B cell (primary cell): ENCODE measurements at places on chromosomes 4 and X. TPM values are rescaled to one million over a fixed set of nuclear protein-coding genes. Genes with fewer than 3 reads are reported as not detected.

Gene ZNF711
- 6.1 and 7.4 TPM in 2 replicates for polyA plus RNA-seq

- no peak for DNase-seq
Observed at GRCh38 chrX:123818243-123818642, 41.6 kb upstream of the XIAP start.

Gene CYSLTR1
- 10.7 and 20.8 TPM in 2 replicates for polyA plus RNA-seq

GRCh38 chr4:99047710-99048109, 40.9 kb downstream of the ADH5 start:
- DNase-seq, result no peak

DNA sequence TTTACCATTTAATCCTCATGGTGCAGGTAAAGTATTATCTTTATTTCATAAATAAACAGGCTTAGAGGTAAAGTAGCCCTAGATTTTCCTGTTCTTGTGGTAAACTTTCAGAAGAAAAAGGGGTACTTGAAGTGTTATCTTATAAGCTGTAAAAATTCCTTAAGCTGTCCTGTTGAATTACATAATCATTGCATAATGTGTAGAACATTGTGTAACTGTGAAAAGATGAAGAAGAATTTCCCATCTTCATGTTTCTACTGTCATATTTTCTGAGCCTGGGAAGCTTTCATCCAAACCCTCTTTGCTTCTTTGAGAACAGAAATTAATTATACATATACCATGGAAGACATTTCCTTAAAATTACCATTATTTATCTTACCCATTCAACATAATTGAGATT, 90.5 kb downstream of the ELOVL6 start:
- no peak for DNase-seq

Gene MAGEA4
- not detected in 2 replicates for polyA plus RNA-seq

GRCh38 chrX:68997911-68998310, 167.3 kb downstream of the PJA1 start:
- no peak for DNase-seq

Gene IL15
- polyA plus RNA-seq, result 11.3 and 11.5 TPM in 2 replicates

Gene EVC
- polyA plus RNA-seq, result 0.06 TPM in 1 of 2 replicates, not detected in the other

DNA sequence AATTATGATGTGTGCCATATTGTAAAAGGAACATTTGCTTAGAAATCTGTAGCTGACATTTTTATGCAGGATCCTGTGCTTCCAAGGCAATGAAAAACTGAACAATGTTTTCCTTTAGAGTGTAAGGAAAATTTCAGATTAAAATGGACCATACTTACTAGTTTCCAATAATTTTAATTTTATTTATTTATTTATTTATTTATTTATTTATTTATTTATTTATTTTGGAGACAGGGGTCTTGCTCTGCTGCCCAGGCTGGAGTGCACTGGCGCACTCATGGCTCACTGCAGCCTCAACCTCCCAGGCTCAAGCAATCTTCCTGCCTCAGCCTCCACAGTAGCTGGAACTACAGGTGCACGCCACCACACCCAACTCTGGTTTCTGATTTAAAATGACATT, 369.8 kb upstream of the HAND2 start:
- DNase-seq, result no peak

Gene TRPC5OS
- polyA plus RNA-seq, result 0.13 TPM in 1 of 2 replicates, not detected in the other

Gene EGF
- polyA plus RNA-seq, result not detected in 2 replicates

DNA sequence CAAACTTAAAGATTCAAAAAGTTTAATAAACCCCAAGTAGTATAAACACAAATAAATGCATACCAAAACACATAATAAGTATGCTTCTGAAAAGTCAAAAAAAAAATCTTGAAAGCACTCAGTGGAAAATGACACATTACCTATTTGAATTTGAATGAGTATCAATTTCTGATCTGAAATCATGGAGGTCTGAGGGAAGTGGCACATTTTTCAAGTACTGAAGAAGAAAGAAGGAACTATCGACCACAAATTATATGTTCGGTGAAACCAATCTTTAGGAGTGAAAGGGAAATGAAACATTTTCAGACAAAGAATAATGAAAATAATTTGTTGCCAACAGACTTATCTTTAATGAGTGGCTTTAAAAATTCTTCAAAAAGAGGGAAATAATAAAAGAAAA, 12.1 kb upstream of the F9 start:
- DNase-seq, result no peak

Gene CXCL11
- not detected in 2 replicates for polyA plus RNA-seq

Gene VSIG1
- 0.97 and 5.4 TPM in 2 replicates for polyA plus RNA-seq

Gene TENM3
- polyA plus RNA-seq, result not detected in 2 replicates

GRCh38 chr4:169723207-169723965, 34.4 kb downstream of the HPF1 start:
- no peak for DNase-seq

GRCh38 chrX:105460376-105460775, 239.9 kb upstream of the TEX13A start:
- no peak for DNase-seq

Gene HUWE1
- polyA plus RNA-seq, result 45.2 and 47.0 TPM in 2 replicates

Gene PHOX2B
- not detected in 2 replicates for polyA plus RNA-seq
